Activated CD4-positive, alpha-beta T cell treated with anti-CD3 and anti-CD28 coated beads, Interleukin-2, amount 50 U/mL, for 24 hours (primary cell): ENCODE measurements at places on chromosomes 11 and 22.

DNA sequence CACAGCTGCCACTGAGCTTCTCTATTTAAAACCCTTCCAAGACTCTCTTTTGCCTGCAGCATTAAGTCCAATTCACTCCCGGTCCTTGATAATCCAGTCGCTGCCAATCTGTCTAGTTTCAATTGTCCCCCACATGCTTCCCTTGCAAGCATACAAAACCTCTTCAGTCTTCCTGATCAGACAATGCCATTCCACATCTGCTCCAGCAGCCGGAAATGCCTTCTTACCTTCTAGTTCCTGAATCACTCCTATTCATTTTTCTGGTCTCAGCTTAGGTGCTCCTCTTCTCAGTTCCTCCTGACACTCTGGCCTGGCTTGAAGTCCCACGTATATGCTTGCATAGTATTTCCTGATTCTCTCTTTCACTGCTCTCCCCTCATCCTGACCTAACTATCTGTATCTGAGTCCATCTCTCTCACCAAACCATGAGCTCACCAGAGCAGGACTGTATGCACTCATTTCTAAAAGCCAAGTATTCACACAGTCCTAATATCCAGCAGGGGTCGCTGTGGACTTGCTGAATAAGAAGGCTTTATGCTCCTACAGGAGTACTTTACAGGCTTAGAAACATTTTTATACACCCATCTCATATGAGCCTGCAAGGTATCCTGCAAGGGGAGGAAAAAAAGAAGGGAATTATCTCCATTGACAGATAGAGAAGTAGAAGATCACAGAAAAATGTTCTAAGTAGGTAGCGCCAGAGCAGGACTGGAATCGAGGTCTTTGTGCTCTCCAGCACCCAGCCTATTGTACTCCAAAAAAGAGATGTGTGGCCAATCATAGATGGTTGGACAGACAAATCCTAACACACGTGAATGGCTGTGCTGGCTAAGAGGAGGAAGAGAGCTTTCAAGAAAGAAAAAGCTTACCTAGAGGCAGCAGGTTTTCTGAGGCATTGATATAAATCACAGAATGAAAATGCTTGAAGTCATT, 19.2 kb downstream of the XRRA1 start:
- DNase-seq, result peak; percentile 14

DNA sequence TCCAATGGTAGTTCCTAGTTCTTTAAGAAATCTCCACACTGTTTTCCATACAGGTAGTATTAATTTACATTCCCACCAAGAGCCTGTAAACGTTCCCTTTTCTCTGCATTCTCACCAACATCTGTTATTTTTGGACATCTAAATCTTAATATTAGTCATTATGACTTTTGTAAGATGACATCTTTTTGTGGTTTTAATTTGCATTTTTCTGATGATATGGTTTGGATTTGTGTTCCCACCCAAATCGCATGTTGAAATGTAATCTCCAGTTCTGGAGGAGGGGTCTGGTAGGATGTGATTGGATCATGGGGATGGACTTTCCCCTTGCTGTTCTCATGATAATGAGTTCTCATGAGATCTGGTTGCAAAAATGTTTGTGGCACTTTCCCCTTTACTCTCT, 89.0 kb downstream of the MUC15 start:
- no peak for DNase-seq

DNA sequence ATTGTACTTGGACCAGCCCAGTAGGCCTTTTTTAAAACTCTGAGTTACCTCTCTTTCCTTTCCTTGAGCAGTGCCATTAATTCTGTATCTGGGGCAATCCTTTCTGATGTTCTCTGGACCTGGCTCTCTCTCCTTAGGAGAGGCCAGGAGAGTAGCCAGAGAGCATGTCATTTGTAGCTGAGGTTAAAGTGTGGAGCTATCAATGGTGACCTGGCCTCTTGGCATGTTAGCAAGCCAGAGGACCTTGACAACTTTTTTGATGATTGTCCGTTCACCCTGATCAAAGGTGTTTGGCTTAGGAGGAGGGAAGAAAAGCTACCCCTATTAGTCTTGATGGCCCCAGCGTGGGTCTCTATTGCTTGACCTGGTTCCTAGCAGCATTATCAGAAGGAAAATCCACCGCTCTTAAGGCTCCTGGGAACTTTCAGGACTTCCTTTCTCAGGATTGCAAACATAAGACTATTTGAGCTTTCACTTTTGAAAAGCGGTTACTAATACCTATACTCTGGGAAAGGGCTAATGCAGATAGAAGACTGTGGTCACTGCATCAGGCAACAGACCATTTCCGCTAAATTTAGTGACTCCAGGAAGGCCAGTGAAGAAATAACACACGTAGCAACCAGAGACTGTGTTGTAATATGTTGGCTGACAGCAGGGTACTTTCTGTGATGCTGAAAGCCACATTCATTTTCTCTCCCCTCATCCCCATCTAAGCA, 18.2 kb downstream of the LIMK2 start:
- no peak for DNase-seq

GRCh38 chr11:107801641-107802040, 56.9 kb downstream of the SLC35F2 start:
- no peak for DNase-seq

GRCh38 chr11:94803491-94803890, 35.3 kb downstream of the AMOTL1 start:
- no peak for DNase-seq

- DNase-seq, result no peak
Observed at GRCh38 chr11:19632499-19632834, 80.2 kb upstream of the NAV2 start.

- no peak for DNase-seq
Observed at GRCh38 chr11:12478743-12479142, 101.4 kb downstream of the PARVA start.

- DNase-seq, result no peak
Observed at GRCh38 chr11:132817387-132817786, 714.9 kb downstream of the OPCML start.

DNA sequence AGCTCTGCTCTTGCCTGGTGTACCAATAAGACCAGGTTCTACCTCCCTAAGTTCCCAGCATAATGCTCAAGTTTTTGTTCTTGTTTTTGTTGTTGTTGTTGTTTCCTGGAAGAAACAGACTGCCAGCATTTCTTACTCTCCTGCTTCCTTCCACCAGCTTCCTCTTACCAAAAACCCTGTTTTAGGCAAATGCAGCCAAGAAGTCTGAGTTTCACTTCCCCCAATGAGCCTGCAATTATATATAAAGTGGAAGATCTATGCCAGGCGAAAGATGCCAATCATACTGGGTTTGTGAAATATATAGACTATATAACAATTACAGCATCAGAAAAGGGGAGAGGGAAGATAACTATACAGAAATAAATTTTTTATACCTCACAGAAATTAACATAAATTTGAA, 931.5 kb upstream of the FAT3 start:
- no peak for DNase-seq
